ENCODE measurements at places on chromosomes 5 and 9.

DNA sequence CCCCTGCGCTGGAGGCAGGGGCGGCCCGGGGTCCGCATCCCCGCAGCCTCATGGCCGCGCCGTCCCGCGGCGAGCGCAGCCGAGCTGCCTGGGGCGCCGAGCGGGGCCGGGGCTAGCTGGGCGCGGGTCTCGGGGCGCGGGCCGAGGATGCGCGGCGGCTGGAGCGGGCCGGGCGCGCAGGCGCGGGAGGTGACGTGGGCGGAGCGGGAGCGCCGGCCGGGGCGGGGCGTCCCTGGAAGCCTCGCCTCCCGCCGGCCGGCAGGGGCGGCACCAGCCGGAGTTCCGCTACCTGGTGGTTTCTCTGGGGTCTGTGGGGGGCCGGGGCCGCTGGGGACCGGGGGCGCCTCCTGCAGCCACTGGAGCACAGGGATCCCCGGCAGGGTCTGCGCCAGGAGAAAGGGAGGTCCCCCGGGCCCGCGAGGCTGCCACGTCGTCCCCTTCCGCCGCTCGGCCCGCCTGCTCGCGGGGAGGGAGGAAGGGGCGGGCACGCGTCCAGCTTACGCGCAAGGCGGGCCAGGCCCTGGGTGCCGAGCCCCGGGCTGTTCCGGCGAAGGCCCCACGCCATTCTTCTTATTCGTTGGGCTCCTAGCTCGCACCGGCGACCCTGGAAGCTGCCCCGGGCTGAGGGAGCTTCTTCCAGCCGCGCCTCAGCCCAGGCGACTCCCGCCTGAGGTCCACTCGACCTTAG is at the start of gene LPCAT1:
Gene LPCAT1, minus strand, starts transcription at position 168 of the 688 bp plus-strand sequence. Its CDS starts 116 bp downstream, at position 52.
- H3K4me3 ChIP-seq, result peak within 1 kb of the TSS; percentile 44
- H3K27ac ChIP-seq, result peak within 1 kb of the TSS; percentile 66
- peaks cover 12% of the 10 kb centered on the region for H3K36me3 ChIP-seq
- peaks cover 23% of the 10 kb centered on the region for H3K4me1 ChIP-seq
- peak; percentile 77 for DNase-seq
- H3K27me3 ChIP-seq, result no peaks in the 10 kb centered on the region

- no peak overlapping the region for H3K27ac ChIP-seq
- DNase-seq, result no peak
- no peaks in the 10 kb centered on the region for H3K4me1 ChIP-seq
- H3K36me3 ChIP-seq, result no peaks in the 10 kb centered on the region
Observed at GRCh38 chr5:74285675-74286280, 354.8 kb downstream of the ENC1 start.

DNA sequence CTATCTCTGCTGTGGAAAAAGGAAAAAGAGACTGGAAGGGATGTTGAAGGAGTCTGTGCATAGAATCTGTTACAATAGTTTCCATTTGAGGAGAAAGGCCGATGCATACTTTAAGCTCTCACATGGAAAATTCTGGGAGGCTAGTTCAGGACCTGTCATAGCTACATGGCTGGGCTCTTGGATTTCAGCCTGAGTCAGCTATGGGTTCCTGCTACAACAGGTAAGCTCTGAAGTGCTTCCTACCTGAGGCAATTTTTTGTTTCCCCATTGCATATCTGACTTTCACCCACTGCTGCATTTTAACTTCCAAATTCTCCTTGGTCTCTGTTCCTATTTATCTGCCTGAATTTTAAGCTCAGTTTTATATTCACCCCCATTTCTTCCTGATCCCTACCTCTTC is 310.7 kb downstream of the RAB3C start:
- H3K4me3 ChIP-seq, result no peak overlapping the region
- no peak for DNase-seq
- H3K27me3 ChIP-seq, result no peaks in the 10 kb centered on the region
- H3K4me1 ChIP-seq, result no peaks in the 10 kb centered on the region
- H3K36me3 ChIP-seq, result no peaks in the 10 kb centered on the region
- no peak overlapping the region for H3K27ac ChIP-seq

GRCh38 chr9:7234144-7234543 is 476.4 kb downstream of the KDM4C start:
- no peak overlapping the region for H3K27ac ChIP-seq
- H3K4me1 ChIP-seq, result peaks cover 4% of the 10 kb centered on the region
- H3K27me3 ChIP-seq, result no peaks in the 10 kb centered on the region
- H3K36me3 ChIP-seq, result no peaks in the 10 kb centered on the region
- DNase-seq, result peak; percentile 53
- H3K4me3 ChIP-seq, result no peak overlapping the region

DNA sequence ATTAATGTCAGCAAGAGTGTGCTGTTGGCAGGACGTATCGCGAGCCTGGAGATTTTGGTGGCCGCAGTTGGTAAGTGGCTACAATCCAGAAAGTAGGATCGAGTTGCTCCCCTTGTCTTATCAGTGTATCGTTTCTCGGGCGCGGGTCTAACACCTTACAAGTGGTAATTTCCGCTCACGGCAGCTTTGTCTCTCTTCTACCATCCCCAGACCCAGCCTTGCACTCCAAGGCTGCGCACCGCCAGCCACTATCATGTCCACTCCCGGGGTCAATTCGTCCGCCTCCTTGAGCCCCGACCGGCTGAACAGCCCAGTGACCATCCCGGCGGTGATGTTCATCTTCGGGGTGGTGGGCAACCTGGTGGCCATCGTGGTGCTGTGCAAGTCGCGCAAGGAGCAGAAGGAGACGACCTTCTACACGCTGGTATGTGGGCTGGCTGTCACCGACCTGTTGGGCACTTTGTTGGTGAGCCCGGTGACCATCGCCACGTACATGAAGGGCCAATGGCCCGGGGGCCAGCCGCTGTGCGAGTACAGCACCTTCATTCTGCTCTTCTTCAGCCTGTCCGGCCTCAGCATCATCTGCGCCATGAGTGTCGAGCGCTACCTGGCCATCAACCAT is 1.1 kb downstream of the PTGER4 start:
- no peaks in the 10 kb centered on the region for H3K27me3 ChIP-seq
- H3K27ac ChIP-seq, result peak overlapping the region; percentile 90
- peaks cover 54% of the 10 kb centered on the region for H3K4me1 ChIP-seq
- peak overlapping the region; percentile 100 for H3K4me3 ChIP-seq
- peak; percentile 57 for DNase-seq

GRCh38 chr5:155794795-155795194 is 532.2 kb upstream of the SGCD start:
- H3K27me3 ChIP-seq, result no peaks in the 10 kb centered on the region
- no peaks in the 10 kb centered on the region for H3K36me3 ChIP-seq
- no peak overlapping the region for H3K27ac ChIP-seq
- H3K4me1 ChIP-seq, result no peaks in the 10 kb centered on the region
- DNase-seq, result no peak

DNA sequence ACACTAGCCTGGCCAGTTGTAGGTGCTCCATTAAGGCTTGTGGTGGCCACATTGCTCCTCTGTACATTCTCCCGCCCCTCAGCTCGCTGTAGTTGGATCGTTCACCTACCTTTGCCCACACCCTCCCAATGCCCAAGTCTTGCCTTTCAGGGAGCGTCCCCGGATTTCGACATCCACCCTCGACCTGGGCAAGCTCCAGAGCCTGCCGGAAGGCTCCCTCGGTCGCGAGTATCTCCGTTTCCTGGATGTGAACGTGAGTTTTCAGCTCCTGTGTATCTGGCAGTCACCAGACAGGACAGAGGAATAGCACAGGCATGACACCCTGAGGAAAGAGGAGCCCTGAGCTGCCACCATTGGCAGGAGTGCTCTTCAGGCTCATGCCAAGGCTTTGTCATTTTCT is 3.0 kb downstream of the COQ4 start:
- H3K36me3 ChIP-seq, result peaks cover 10% of the 10 kb centered on the region
- H3K27me3 ChIP-seq, result no peaks in the 10 kb centered on the region
- H3K27ac ChIP-seq, result no peak overlapping the region
- no peak overlapping the region for H3K4me3 ChIP-seq
- H3K4me1 ChIP-seq, result peaks cover 24% of the 10 kb centered on the region
- no peak for DNase-seq

DNA sequence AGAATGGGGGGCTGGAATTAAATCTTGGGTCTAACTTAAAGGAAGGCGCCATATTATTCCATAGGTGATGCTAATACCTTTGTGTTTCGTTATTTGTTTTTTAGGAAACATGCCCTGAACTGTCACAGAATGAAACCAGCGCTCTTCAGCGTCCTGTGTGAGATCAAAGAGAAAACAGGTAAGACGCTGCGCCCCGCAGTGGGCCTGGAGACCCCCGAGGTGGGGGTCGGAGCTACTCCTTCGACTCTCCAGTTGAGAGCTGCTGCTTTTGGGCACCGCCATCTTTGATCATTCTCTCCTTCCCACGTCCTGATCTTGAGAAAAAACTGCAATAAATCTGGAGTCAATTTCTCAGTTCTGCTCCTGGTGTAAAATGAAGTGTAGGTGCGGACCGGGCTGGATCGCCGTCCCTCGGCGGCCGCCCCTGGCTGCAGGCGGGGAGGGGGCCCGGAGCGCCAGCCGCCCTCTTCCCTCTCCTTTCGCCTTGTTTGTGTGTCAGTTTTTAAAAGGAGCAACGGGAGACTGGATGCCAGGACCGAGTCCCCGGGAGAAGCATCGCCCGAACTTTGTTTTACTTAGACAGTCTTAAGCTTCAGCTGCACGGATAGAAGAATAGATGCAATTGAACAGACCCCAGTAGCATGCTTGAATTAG is 1.4 kb downstream of the PBX3 start:
- H3K4me1 ChIP-seq, result peaks cover 18% of the 10 kb centered on the region
- no peaks in the 10 kb centered on the region for H3K36me3 ChIP-seq
- no peak overlapping the region for H3K27ac ChIP-seq
- H3K27me3 ChIP-seq, result no peaks in the 10 kb centered on the region
- peak overlapping the region; percentile 89 for H3K4me3 ChIP-seq
- DNase-seq, result no peak

DNA sequence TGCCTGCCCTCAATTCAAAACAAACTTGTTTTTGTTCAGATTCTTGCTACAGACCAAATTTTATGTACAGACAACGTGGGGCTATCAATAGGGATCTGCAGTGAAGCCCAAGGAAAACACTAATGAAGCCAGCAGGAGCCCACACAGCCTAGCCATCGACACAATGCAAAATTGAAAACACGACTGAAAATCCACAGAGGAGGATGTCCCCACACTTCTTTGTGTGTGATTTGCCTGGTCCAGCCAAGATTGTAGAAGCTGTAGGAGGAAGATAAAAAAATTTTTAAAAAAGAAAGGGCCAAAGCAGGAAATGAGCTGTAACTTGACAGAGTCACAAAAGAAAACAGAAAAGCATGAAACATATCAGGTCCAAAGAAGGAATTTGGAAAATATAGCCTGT is 34.8 kb downstream of the HTR4 start:
- no peaks in the 10 kb centered on the region for H3K4me1 ChIP-seq
- no peaks in the 10 kb centered on the region for H3K36me3 ChIP-seq
- no peak overlapping the region for H3K4me3 ChIP-seq
- no peak overlapping the region for H3K27ac ChIP-seq

- no peaks in the 10 kb centered on the region for H3K27me3 ChIP-seq
- H3K4me3 ChIP-seq, result no peak overlapping the region
- no peaks in the 10 kb centered on the region for H3K36me3 ChIP-seq
- H3K27ac ChIP-seq, result no peak overlapping the region
- H3K4me1 ChIP-seq, result no peaks in the 10 kb centered on the region
- DNase-seq, result no peak
Observed at GRCh38 chr9:29290516-29290915, 1717.2 kb upstream of the C9orf72 start.

DNA sequence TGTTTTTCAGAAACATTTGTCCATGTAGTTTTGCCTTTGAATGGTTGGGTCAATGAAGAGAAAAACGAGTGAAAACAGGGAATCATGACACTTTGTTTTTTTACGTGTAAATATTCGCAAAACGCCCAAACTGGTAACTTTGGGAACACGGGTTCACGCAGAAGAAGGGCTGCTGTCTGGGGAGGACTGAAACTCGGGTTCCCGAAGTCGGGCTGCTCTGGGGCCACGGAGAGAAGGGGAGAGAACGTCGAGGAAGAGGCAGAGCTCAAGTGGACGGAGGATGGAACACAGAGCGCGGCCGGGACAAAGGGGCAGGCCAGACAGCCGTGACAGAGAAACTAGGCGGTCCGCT is 478 bp upstream of the SETD9 start:
- peaks cover 26% of the 10 kb centered on the region for H3K4me1 ChIP-seq
- no peak for DNase-seq
- peak overlapping the region; percentile 65 for H3K27ac ChIP-seq
- H3K27me3 ChIP-seq, result peaks cover 3% of the 10 kb centered on the region
- H3K4me3 ChIP-seq, result peak overlapping the region; percentile 55

- no peak overlapping the region for H3K27ac ChIP-seq
- no peak overlapping the region for H3K4me3 ChIP-seq
- peaks cover 32% of the 10 kb centered on the region for H3K36me3 ChIP-seq
- H3K4me1 ChIP-seq, result no peaks in the 10 kb centered on the region
- no peak for DNase-seq
Observed at GRCh38 chr9:19286634-19287188, 56.2 kb downstream of the DENND4C start.

DNA sequence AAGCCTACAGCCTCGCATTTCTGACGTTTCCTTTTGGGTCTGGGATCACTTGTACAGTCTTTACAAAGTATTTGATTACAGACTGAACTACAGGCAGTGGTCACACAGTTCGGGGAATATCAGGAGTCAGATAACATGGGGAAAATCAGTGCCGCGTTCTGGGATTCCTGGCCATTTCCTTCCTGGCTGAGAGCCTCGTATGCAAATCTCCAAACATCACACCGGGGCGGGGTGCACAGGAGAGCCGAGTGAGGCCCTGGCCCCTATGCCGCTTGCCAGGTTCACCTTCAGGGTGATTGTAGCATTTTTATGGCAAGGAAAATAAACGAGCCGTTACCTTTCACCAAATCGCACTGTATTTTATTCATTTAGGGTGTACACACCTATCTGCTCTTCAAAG is 29.6 kb upstream of the SLC9A3 start:
- H3K4me1 ChIP-seq, result no peaks in the 10 kb centered on the region
- no peak overlapping the region for H3K27ac ChIP-seq
- peak; percentile 1 for DNase-seq

- no peaks in the 10 kb centered on the region for H3K36me3 ChIP-seq
- no peak for DNase-seq
- H3K4me3 ChIP-seq, result no peak overlapping the region
- no peaks in the 10 kb centered on the region for H3K4me1 ChIP-seq
- no peak overlapping the region for H3K27ac ChIP-seq
- H3K27me3 ChIP-seq, result peaks cover 2% of the 10 kb centered on the region
Observed at GRCh38 chr5:119597728-119598298, 31.5 kb upstream of the FAM170A start.

DNA sequence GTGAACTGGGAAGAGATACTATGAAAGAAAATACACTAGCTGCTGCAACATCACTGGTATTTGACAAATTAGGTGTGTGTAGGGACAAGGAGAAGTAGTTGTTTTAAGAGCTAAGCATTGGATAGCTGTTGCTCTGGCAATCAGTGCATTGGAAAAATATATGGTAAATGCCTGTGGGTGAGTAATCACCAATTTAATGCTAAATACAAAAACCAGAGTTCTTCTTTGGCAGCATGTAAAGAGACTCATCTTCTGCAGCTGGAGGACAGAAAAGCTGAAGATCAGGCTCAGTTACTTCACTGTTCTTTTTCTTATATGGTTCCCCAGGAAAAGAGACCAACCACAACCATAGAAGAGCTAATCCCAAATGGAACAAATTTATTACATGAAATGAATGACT is 201.8 kb upstream of the MPDZ start:
- H3K27ac ChIP-seq, result no peak overlapping the region
- H3K36me3 ChIP-seq, result no peaks in the 10 kb centered on the region
- H3K27me3 ChIP-seq, result no peaks in the 10 kb centered on the region
